ENCODE measurements at places on chromosomes 6 and 20. TPM values are rescaled to one million over a fixed set of nuclear protein-coding genes. Genes with fewer than 3 reads are reported as not detected.

The FAM209B gene
- total RNA-seq, result not detected

The FOXF2 gene
- total RNA-seq, result not detected

The CAP2 gene
- total RNA-seq, result 5.0 TPM

The IMPG1 gene
- not detected for total RNA-seq

The USP49 gene
- total RNA-seq, result 2.8 TPM

The LY86 gene
- total RNA-seq, result not detected

The HLA-DRB1 gene
- total RNA-seq, result 0.09 TPM

The KIAA0408 gene
- not detected for total RNA-seq

The SLC22A16 gene
- not detected for total RNA-seq

The CDH26 gene
- total RNA-seq, result not detected
